ENCODE measurements at places on chromosomes 2 and 18.

- no peak for DNase-seq
These were observed 346.3 kb downstream of the LRATD1 start for GRCh38 chr2:14978845-14979244.

DNA sequence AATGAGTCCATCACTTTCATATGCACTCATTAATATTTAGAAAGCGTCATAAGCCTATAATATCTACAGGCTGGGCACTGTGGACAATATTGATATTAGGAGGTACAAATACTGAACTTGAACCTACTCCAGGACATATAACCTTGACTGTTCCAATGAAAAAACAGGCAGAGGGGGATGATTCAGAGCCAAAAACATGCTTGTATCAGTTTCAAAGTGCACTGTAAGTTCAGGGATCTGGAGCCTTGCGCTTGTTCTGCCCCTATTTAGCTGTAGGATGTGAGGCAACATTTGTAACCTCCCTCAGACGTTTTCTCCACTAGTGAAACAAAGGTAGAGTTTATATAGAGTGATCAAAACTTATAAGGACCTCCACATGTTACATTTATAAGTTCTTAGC lies 246.1 kb upstream of the GYPC start:
- DNase-seq, result no peak

- DNase-seq, result peak; percentile 30
These were observed 67.0 kb downstream of the SLC66A2 start for GRCh38 chr18:79884294-79884962.

DNA sequence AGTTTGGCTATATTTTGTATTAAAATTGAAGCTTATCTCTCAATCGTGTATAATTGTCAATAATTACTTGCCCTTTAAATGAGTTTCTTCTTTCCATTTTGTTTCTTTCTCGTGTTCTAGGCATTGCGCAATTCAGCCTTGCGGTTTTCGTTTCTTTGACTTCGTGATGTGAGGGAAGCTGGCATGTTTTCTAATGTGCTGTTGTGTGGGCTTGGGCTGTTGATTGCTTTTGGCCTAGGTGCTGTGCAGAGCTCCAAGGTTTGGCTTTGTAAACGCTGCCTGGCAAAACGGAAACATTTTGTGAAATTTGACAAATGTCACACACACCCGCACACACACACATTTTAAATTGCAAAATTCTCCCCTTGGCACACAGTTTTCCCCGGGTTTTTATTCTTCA lies 242.6 kb upstream of the TCF4 start:
- no peak for DNase-seq

DNA sequence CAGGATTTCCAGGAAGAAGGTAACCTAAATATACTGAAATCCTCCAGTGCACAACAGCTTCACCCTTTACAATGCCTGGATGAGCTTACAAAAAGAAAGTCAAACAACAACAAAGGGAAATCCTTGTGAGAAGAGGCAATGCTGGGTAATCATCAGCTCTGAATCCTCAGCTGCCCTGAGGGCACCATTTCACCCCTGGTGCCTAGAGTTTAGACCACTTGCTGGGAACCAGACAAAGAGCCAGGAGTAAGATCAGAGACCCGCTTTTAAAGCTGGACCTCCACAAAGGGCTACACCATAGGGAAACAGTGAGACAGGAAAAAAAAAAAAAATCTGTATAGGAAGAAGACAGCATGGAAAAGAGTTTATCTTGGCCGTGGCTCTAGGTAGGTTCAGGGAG lies 97.0 kb downstream of the FOXI3 start:
- no peak for DNase-seq

DNA sequence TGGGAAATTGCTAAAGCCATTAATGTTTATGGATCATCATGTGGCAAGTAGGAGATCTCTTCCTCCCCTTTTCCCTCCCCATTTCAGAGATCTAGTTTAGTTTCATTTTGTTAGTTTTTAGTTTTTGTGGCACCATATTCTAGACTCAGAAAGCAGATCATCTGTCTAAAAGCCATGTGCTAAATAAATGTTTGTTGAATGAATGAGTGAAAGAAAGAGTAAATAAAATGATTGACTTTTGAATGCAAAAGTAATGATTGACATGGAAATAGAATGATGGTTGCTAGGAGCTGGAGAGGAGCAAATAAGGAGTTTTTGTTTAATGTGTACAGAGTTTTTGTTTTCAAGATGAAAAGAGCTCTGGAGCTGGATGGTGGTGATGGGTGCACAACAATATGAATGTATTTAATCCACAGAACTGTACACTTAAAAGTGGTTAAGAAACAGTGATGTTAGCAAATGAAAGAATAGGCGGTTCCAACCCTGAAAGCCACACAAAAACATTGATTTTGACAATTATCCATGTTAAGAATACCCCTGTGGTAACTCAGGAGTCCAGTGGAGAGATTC lies 23.6 kb downstream of the TMEM178A start:
- DNase-seq, result no peak

- DNase-seq, result no peak
These were observed 136.5 kb upstream of the SERPINE2 start for GRCh38 chr2:224175538-224175937.

GRCh38 chr2:60524874-60525273 lies 28.6 kb downstream of the BCL11A start:
- no peak for DNase-seq

- DNase-seq, result peak; percentile 69
These were observed 68.5 kb downstream of the COPS8 start for GRCh38 chr2:237154082-237154638.

GRCh38 chr2:286774-287392 lies 1.0 kb downstream of the ALKAL2 start:
- DNase-seq, result no peak

DNA sequence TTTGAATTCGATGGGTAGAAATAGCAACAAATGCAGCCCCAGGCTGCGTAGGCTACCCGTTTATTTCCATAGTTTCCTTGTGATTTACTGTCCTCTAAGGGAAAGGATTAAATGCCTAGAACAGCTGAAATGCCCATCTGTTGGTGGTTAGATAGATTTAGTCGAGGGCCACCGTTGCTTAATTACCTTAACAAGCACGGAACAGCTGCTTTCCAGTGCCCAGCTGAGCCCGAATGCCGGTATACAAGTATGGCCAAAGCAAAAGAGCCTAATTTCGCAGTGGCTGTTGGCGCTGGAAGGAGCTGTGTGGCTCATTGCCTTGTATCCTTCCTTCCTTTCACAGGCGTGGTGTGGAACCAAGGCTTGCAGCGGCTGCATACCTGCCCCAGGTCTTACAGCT lies 109.1 kb downstream of the CABLES1 start:
- DNase-seq, result peak; percentile 65

DNA sequence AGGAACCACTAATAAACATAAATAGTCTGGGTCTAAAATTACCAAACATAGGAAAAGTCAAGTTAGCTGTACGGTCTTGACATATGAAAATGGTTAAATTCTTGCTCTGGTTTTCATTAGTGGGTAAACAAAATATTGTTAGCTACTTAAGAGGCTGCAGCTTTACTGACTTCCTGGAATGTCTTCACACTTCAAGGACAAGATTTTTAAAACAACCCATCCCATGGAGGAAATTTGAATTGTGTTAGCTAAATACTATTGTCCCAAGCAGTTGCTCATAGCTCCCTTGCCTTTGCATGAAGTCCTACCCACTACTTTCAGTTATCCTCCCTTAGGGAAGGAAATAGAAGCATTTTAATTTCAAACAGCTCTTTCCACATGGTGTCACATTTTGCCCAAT lies 128.5 kb downstream of the EPHA4 start:
- DNase-seq, result no peak

DNA sequence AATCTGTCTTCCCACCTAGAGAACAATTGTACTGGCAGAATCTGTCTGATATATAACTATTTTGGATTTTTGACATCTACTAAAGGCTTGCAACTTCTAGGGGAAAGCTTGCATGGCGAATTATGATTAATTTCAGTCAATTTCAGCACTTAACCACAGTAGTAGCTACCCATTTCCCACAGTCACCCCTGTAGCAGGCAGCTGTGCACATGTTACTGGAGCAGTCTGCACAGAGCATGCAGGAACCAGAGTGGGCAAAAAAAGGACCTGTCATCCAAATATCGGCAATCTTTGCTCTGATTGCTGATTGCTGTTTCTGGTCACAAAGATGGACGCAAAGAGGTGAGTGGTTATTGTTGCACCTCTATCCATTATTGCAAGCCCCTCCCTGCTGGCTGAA lies 473.3 kb downstream of the SPAG16 start:
- DNase-seq, result no peak

GRCh38 chr2:238404406-238405216 lies 22.1 kb upstream of the ASB1 start:
- no peak for DNase-seq

DNA sequence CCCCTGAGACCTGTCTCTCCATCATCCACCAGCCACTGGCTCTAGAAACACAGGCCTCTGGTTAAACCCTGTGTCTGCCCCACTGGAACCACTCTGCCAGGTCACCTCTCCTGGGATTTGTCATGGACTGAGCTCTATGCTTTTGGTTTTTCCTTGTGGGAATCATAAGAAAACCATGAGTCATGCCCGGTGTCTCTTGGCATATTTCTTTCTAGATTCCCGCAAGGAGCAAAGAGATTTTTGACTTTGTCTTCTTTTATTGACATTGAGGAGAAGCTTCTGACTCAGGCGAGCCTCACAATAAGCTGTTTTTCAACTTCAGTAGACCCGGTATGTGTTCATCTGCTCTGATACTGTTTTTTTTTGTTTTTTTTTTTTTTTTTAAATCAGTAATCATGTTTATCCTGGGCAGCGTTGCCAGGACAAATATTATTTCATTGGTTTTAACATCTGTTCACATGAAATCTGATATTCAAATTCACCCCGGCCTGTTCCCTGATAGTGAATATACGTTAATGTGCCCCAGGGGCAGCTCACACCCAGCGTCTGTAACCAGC lies 207.1 kb downstream of the ACKR3 start:
- no peak for DNase-seq

DNA sequence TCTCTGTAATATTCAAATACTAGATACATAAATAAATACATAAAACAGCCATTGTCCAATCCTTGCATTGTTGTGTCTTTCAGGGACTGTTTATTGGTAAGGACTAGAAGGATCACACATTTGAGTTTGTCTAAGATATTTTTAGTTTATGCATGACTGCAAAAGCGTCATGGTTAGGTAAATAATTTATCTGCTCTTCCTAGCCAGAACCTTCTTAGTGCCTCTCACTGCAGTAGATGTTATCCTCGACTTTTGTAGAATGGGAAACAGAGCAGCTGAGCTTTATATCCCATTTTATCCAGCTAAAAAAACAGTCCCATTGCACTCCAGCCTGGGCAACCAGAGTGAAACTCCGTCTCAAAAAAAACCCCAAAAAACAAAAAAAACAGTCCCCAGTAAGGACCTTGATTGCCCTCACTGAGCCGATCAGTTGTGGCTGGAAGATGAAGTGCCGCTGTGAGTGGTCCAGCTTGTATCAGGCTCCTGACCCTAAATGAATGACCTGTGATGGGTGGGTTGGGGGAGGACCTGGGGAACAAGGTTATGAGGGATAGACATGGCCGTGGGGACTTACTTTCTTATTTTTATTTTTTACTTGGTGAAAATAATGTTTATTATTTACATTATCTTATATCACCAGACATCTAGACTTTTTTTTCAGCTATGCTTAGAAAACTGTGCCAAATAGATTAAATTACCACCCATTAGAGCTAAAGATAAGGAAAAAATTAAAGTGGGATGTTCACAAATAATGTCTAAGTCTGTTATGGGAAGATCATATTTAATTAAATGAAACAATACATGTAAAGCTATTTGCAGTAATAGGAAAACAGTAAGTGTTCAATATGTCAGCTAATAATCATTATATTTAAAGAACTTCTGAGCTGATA lies 10.9 kb upstream of the ADAM23 start:
- no peak for DNase-seq

- DNase-seq, result no peak
These were observed 73.2 kb upstream of the NRP2 start for GRCh38 chr2:205609113-205609512.

DNA sequence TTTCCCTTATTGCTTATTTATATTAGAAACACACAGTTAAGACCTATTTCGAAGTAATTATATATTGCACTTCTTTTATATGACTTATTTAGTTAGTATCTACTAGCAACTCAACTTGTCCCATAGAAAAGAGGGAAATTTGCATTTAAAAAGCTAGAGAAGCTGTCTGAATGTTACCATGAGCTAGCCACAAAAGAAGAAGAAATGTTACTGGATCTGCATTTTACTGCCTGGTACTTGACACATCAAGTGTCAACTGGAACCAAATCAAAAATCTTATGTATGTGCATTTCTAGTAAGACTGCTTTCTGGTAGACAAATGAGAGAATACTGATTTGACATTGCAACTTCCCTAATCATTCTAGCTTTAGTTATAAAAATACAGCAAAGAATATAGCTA lies 424.6 kb upstream of the VRK2 start:
- no peak for DNase-seq

- DNase-seq, result no peak
These were observed 907 bp upstream of the GYPC start for GRCh38 chr2:126655051-126655450.

DNA sequence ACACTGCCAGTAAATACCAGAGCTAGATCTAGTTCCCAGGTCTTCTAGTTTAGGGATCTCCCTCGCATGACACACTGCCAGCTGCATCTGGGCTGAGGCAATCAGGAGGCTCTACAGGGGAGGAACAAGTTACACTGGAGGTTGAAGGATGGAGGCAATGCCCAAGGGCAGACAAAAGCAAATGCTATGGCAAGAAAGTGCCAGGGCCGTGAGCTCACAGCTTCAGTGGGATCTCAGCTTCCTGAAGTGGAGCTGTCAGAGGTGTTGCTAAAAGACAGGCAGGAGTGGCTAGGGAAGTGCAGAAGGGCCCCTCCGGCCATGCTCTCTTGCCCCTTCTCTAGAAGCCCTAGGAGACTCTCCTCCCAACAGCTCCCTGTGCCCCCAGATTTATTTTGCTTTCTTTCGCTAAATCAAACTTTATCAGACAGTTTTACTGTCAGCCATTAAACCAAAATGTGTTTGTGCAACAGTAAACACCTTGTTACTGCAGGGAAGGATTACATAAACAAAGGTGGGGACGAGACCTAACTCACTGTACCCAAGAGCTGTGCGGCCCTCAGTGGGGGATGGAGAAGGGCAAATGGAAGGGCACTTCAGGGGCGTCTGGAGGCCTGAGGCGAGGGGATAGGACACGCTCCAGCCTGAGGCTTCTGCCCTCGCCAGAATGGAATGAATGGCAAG lies 39.4 kb upstream of the PKDCC start:
- no peak for DNase-seq

Data from right forelimb (tissue), 1 donor.